ENCODE measurements at places on chromosomes 1 and 21.

- no peak for DNase-seq
Measured at GRCh38 chr1:208600456-208601190, 356.4 kb upstream of the PLXNA2 start.

- DNase-seq, result no peak
Measured at GRCh38 chr1:227661495-227661894, 73.6 kb downstream of the JMJD4 start.

GRCh38 chr21:40706176-40706575 lies 140.8 kb downstream of the DSCAM start:
- DNase-seq, result no peak

- no peak for DNase-seq
Measured at GRCh38 chr1:93575621-93576284, 105.9 kb downstream of the BCAR3 start.

DNA sequence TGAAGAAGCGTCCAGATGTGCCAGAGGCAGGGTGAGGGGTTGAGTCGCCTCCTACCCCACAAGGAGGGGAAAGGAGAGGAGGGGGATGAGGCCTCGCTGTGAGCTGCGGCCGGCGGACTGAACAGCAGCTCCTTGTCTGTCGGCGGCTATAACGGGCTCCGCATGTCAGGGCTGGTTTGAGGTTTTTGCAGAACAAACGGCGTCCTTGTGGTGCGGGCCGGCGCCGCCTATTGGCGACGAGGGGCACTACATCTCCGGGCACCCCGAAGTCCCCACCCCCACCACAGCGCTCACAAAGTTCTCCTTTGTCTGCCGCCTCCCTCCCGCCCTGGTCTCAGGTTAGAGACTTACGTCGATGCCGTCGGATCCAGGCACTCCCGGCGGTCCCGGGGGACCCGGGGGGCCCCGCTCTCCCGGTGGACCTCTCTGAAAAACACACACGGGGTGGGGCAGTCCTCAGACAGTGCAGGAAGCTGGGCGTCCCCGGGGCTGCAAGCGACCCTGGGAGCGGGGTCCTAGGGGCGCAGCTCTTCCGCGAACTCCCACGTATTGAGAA lies 1.8 kb downstream of the COL9A2 start:
- peak; percentile 86 for DNase-seq
